ENCODE measurements at places on chromosomes 16 and 17.

GRCh38 chr17:29140631-29141513 is 39.3 kb downstream of the MYO18A start:
- DNase-seq: no peak

DNA sequence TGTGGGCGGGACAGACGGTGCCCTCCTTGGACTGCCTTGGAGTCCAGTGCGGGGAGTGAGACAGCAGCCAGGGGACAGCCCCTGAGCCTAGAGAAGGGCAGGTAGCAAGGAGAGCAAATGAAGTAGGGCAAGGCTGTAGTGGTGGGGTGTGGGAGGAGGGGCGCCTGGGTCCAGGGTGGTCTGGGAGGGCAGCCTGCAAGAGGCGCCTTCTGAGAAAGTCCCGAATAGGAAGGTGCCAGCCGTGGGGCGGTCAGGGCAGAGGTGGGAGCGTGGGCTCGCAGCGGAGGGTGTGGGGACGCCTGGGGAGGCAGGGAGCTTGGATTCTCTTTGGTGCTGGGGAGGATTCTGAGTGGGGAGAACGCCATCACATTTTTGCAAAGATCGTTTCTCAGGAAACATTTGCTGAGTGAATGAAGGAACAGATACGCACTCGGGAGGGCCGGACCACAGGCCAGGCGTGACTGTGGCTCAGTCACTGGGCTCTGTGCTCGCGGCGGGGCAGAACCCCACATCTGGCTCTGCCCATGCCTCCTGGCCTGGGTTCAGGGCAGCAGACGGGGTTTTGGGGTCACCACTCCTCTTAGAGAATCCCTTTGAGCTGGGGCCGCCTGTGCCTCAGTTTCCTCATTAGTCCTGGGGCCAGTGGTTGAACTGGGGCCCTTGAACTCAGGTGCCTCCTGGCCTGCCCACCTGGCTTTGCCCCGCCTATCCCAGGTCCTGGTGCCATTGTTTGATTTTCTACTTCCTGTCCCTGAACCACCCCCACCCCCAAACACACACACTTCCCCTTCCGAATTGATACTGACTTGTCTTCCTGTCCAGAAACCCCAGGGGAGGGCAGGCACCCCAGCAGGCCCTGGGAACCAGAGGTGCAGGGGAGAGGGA is 4.2 kb downstream of the SNN start:
- no peak for DNase-seq

GRCh38 chr17:82325286-82326180 is 8.0 kb downstream of the SECTM1 start:
- DNase-seq: no peak

DNA sequence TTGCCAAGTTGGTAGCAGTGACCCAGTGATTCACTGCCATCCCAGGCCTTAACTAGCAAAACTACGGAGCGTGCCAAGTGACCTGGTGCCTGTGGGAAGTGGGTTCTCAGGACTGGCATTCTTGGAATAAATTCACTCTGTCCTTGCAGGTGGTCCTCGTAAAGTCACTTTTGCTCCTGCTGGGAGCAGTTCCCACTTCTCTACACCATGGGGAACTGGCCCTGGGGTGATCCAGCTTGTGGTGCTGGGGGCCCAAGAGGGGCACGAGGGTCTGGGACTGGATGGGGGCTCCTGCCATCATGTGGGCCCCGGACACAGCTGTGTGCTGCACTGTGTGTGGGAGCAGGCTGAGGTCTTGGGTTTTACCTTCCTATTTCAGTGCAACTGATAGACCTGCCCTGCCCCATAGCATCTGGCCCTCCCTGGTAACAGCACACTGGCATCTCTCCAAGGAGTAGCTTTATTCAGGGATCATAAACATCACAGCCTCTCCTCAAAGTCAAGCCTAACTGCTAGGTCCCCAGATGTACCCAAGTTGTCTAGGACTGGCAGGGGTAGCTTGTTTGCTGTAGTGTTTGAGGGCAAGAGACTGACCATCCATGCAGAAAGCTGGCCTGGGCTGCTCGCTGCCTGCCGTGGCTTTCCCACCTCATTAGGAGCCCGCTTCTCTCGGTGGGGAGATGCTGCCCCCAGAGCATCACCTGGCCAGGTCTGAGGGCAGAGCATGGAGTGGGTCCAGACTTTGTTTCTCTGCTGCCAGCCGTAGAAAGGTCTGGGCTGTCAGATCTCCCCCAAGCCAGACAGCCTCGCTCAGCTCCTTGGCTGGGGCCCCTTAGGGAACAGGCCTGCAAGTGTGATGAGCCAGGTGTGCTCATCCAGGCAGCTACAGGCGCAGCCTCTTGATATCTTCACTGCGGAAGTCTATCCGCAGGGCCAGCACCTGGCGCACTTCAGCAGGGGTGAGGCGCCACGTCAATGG is 26.0 kb downstream of the FCSK start:
- DNase-seq: no peak

DNA sequence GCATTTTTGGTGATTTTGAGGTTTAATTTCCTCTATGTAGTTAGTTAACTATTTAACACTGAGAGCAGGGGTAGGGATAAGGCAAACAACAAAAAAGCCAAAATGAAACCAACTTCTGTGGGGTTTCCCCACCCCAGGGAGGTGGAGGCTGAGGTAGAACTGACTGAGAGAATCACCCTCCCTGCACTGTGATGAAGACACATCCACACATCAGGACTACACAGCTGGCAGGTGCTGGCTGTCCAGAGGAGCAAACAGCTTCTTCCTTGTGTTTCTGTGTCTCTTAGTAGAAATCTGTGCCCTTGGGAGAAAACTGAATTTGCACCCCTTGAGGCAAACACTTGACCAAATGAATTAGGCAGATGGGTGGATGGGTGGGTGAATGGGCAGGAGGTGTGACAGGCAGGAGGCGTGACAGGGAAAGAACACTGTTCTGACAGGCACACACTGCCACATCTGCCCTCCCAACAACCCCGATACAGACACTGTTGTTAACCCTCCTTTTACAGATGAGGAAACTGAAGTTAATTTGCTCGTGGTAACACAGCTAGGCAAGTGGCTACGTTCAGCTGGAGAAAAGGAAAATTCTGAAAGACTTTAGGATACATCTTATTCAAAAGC is 62.9 kb upstream of the AMZ2 start:
- no peak for DNase-seq

DNA sequence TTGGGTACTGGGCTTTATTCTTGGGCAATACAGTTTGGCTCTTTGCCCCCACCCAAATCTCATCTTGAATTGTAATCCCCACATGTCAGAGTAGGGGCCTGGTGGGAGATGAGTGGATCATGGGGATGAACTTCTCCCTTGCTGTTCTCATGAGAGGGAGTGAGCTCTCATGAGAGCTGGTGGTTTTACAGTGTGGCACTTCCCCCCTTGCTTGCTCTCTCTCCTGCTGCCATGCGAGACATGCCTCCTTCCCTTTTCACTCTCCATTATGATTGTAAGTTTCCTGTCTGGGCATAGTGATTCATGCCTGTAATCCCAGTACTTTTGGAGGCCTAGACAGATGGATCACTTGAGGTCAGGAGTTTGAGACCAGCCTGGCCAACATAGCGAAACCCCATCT is 18.1 kb upstream of the CNEP1R1 start:
- no peak for DNase-seq

DNA sequence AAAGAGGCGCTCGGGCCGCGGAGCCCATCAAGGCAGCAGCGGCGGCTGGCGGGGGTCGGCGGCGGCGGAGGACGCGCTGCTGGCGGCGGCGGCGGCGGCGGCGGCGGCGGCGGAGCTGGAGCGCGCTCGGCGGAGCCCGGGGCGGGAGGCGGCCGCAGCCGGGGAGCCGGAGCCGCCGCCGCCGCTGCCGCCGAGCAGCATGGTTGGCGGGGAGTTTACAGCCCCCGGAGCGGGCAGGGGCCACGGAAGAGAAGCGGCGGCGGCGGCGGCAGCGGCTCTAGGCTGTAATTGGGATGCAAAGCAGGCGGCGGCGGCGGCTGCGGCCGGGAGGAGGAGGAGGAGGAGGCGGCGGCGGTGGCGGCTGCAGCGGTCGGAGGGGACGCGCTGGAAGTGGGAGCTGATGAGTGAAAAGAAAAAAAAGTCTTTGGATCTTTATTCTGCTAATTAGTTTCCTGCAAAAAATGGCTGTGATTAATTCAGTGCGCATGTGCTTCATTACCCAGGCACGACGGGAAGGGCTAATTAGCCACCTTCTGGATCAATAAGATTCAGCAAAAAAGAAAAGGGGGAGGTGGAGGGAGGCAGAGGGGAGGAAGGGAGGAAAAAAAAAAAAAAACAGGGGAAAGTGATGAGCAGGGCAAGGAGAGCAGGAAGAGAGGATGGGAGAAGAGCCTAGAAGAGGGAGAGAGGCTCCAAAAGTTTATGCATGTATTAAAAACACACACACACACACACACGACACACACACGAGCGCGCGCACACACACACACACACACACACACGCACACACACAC is 10.9 kb upstream of the ZFHX3 start:
- no peak for DNase-seq

- no peak for DNase-seq
Observed at GRCh38 chr16:49150341-49150740, 131.3 kb downstream of the CBLN1 start.

DNA sequence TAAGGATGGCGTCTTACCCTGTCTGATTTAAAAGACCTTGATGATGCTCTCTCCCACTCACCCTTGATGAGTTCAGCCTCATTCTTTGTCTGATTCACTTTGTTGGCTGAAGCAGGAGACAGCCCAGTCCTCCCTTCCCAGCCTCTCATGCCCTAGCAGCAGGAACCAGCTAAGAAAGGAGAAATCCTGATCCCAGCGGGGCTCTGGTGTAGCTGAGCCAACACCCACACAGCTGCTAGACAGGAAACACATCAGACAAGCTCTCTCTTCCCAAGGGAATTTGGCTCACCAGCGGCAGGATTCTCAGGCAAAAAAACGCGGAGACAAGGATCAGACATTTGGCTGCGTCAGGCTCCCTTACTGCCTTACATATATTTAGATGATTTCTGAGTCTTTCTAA is 211.5 kb downstream of the CDH11 start:
- DNase-seq: no peak

- no peak for DNase-seq
Observed at GRCh38 chr17:79979221-79979741, 56.4 kb downstream of the TBC1D16 start.

- DNase-seq: no peak
Observed at GRCh38 chr16:85908889-85909589, 10.1 kb downstream of the IRF8 start.

DNA sequence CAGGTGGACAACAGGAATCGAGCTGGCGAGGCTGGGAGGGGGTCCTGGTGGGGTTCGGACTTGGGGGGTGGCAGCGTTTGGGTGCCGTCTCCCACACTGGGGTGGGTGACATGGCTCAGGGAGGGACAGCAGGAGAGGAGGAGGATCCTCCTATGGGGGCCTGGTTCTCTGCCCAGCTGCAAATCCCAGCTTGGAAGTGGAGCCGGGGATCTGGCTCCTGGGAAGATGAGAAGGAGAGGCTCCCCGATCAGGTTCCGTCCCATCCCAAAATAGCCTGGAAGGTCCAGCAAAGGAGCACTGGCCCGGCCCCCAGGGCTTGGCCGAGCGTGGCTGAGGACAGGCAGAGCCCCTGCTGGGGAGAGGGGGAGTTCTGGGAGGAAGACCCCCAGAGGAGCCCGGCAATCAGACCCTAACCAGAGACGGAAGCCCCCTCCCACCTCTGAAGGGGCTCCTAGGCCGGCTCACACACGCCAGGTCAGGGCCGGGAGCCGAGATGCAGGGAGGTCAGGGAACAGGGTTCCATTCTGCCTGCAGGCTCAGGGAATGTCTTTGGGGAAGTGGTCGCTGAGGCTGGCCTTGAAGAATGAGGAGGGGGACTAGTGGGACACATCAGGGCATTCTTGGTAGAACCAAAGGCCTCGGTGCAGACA is 143.7 kb downstream of the ENGASE start:
- no peak for DNase-seq

DNA sequence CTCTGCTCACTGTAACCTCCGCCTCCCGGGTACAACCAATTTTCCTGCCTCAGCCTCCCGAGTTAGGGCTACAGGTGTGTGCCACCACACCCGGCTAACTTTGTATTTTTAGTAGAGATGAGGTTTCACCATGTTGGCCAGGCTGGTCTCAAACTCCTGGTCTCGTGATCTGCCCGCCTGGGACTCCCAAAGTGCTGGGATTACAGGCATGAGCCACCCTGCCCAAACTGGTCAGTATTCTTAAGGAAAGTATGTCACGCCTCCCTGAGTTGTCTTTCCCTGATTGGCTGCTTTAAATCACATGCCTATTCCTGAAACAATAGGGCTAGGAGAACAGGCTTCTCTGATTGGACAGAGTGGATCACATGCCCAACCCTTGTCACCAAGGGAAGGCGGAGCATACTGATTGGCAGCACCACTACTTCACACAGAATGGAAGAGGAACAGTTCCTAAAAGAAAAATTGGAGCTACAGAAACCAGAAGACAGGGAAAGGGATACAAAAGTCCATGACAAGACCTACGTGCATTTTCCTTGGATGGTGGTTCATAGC is 17.6 kb upstream of the CYB5B start:
- no peak for DNase-seq

DNA sequence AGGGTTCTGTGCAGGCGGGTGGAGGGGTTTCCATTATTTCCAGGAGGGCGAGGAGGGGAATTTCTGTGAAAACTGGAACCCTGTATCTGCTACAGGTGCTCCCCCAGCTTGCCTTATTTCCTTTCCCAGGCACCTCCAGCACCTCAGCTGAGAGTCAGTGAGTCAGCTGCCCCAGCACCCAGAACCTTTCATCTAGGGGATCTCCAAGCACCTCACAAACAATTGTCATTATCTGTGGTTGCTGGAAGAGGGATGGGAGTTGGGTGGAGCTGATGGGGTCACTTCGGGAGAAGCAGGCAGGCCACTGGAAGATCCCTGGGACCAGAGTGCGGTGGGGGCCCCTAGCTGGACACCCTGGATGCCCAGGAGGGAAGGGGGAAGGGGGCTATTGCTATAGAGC is 10.0 kb upstream of the CLUH start:
- DNase-seq: no peak

DNA sequence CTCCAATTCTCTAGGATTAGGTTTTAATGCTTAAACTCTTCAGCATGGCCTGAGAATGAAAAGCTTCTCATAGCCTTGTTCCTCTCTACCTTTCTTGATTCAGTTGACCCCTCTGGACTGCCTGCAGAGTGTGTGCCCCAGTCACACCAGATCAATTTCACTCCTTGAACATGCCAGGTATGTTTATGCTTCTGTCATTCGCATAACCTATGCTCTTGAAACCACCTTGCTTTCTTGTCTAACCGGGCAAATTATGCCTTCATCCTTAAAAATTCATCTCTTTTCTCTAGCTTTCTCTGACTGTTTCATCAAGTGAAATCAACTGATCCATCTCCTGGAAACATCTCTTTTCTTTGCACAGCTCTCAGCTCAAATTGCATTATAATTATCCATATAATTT is 42.3 kb downstream of the CDH11 start:
- no peak for DNase-seq

- no peak for DNase-seq
Observed at GRCh38 chr17:43757171-43757660, 1.4 kb downstream of the SOST start.
